CD4-positive, CD25-positive, alpha-beta regulatory T cell (primary cell): ENCODE measurements at places on chromosomes 11 and 22. TPM values are rescaled to one million over a fixed set of nuclear protein-coding genes. Genes with fewer than 3 reads are reported as not detected.
A peak's percentile ranks its signal among the peaks of the same experiment; 100 is the strongest.

Gene CKAP5
- total RNA-seq = 45.4 TPM

Gene PARVG
- total RNA-seq = 132 TPM

GRCh38 chr22:41998361-41999261 is at the start of gene WBP2NL:
WBP2NL (plus strand) TSS chr22:41998788; CDS start chr22:41998819, 31 bp downstream.
- peak within 1 kb of the TSS; percentile 64 for H3K27ac ChIP-seq
- H3K36me3 ChIP-seq = peaks cover 4% of the 10 kb centered on the region
- peaks cover 16% of the 10 kb centered on the region for H3K4me1 ChIP-seq
- peak within 1 kb of the TSS; percentile 73 for H3K4me3 ChIP-seq
- no peaks in the 10 kb centered on the region for H3K27me3 ChIP-seq
- peak; percentile 93 for DNase-seq

GRCh38 chr11:108580645-108581044 is 12.9 kb downstream of the EXPH5 start:
- no peak overlapping the region for H3K4me3 ChIP-seq
- no peak for DNase-seq
- peaks cover 4% of the 10 kb centered on the region for H3K27me3 ChIP-seq
- no peaks in the 10 kb centered on the region for H3K4me1 ChIP-seq
- no peaks in the 10 kb centered on the region for H3K36me3 ChIP-seq

GRCh38 chr11:69008737-69009440 is 4.2 kb downstream of the MRGPRF start:
- no peak for DNase-seq
- H3K4me3 ChIP-seq = no peak overlapping the region
- no peaks in the 10 kb centered on the region for H3K27me3 ChIP-seq
- no peaks in the 10 kb centered on the region for H3K36me3 ChIP-seq

DNA sequence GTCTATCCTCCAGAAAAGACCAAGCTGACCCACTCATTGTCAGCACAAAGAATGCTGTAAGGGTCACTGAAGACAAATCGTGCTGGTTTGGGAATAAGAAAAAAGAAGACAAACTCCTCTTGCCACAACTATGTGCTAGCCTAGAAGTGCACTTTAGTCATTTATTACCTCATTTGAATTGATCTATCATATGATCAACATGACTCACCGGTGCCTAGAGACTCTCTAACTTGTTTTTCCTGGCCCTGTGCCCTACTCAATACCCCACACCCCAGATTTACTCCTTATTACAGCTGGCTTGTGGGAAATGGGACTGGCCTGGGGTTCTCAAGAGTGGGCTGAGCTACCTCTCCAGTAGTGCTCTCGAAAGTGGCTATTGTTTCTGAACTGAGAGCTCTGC is 35.9 kb upstream of the HORMAD2 start:
- no peak overlapping the region for H3K27ac ChIP-seq
- no peaks in the 10 kb centered on the region for H3K27me3 ChIP-seq
- no peak overlapping the region for H3K4me3 ChIP-seq
- H3K36me3 ChIP-seq = no peaks in the 10 kb centered on the region

DNA sequence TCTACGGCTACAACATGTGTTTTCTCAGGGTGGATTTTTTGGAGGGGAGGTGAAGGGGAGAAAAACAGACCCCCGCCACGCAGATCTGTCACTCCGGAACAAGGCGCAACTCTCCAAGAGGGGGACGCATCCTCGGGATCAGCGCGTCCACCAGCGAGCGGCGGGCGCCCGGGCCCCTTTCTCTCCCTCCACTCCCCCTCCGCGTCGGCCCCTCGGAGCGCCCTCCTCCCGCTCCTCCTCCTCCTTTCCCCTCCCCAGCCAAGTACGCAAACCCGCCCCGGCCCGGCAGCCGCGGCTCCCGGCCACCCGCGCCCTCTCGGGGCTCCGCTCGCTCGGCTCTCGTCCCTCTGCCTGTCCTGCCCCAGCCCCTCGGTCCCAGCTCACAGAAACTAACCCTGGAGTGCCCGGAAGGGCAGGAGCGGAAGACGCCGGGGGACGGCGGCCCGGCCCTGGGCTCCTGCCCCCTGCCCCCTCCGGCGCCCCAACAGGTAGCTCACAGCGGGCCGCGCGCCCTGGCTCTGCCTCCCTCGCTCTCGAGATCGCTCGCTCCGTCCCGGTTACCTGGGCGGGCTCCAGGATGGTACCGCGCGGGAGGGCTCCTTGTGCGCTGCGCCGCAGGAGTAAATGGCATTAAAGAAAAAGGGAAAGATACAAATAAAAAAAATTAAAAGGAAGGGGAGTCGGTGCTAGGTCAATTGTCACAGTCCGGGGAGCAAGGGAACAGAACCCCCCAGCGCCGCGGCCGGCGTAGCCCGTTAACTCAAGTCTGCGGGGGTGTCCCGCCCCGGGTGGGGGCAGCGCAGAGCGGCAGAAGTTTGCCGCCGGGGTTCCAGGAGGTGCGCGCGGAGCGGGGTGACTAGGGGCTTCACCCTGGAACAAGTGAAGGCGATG is 131.4 kb upstream of the C11orf58 start:
- H3K4me1 ChIP-seq = peaks cover 36% of the 10 kb centered on the region
- H3K27me3 ChIP-seq = peaks cover 53% of the 10 kb centered on the region
- H3K27ac ChIP-seq = no peak overlapping the region
- no peaks in the 10 kb centered on the region for H3K36me3 ChIP-seq

DNA sequence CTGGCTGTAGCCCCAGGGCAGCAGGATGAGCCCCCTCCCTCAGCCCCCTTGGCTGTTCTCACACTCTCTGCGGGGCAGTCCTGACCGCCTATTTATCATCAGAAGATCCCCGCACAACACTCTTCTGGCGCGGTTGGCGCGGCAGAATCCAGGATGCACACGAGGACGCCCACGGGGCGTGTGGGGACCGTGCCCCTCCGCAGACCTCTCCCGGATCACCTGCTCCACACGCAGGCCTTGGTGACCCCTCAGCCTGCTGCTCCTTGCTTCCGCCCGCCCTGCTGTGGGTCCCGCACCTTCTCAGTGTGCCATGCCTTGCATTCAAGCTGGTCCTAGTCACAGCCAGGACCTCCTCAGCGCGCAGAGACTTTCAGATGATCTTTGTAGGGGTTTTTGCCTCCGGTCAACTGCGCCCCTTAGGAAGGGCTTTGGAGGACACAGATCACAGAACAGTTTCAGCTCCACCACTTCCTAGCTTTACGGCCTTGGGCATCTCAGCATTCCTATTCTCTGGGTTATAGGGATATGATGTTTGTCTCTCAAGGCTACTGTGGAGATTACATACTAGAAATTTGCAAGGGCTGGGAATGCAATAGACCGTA is 841 bp upstream of the TUB start:
- H3K27ac ChIP-seq = no peak overlapping the region
- H3K4me3 ChIP-seq = no peak overlapping the region
- peaks cover 4% of the 10 kb centered on the region for H3K27me3 ChIP-seq
- no peak for DNase-seq

DNA sequence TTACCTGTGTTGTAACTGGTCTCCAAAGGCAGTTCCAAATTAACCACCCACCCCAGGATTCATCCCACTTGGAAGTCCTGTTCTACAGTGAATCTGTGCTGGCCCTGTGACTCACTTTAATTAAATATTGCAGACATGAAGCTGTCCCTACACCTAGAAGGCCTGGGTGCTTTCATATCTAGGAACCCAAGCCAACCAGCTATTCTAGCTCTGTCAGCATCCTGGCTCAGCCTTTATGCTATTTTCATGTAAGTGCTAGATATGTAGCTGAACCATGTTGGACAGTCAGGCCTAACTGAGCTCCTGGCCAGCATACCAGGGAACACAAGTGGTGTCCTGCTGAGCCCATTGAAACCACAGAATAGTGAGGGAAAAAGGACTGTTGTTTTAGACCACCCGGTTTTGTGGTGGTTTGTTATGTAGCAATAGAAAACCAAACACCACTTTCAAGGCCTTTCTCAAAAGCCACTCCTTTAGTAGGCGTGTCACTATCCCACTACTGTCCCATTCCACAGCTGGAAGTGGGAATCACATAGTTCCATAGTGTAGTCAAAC is 30.3 kb downstream of the CNTF start:
- H3K27me3 ChIP-seq = no peaks in the 10 kb centered on the region
- no peak for DNase-seq
- no peak overlapping the region for H3K4me3 ChIP-seq
- no peak overlapping the region for H3K27ac ChIP-seq
- H3K36me3 ChIP-seq = no peaks in the 10 kb centered on the region

GRCh38 chr11:95699631-95700470 is 89.7 kb downstream of the FAM76B start:
- DNase-seq = peak; percentile 67
- peaks cover 72% of the 10 kb centered on the region for H3K4me1 ChIP-seq
- no peaks in the 10 kb centered on the region for H3K27me3 ChIP-seq
- H3K36me3 ChIP-seq = no peaks in the 10 kb centered on the region
